CD4-positive, alpha-beta T cell treated with Interleukin-6 at 100 ng/mL for 8 hours (primary cell): ENCODE measurements at places on chromosomes 13 and 19.

DNA sequence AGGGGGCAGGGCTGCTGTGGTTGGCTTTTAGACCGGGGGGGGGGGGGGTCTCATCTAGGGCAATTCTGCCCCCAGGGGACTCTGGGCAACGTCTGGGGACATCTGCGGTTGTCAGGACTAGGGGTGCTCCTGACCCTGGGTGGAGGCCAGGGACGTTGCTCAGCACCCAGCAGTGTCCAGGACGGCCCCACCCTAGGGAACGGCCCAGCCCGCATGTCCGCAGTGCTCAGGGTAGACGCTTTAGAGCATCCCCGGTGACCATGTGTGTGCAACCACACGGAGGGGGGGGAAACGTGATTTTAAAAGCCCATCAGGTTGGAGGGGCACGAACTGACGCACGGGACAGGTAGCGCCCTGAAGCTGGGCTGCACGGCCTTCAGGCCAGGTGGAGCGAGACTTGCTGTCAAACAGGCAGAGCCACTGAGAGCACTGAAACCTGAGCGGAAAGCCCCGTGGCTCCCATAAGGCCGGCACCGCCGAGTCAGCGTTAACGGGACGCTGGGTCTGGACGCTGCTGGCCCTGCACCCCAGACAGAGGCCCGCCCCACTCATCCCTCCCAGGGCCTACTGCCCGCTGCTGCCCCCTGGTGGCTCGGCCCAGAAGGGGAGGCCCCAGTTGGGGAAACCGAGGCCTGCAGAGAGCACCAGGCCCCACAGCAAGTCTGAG, 8.3 kb downstream of the CACTIN start:
- peak; percentile 27 for DNase-seq

- no peak for DNase-seq
Measured at GRCh38 chr19:6253954-6254733, 25.6 kb downstream of the MLLT1 start.

- DNase-seq = no peak
Measured at GRCh38 chr13:113777311-113778260, 18.6 kb downstream of the TMEM255B start.

- DNase-seq = no peak
Measured at GRCh38 chr19:30559446-30559845, 187.3 kb downstream of the ZNF536 start.

DNA sequence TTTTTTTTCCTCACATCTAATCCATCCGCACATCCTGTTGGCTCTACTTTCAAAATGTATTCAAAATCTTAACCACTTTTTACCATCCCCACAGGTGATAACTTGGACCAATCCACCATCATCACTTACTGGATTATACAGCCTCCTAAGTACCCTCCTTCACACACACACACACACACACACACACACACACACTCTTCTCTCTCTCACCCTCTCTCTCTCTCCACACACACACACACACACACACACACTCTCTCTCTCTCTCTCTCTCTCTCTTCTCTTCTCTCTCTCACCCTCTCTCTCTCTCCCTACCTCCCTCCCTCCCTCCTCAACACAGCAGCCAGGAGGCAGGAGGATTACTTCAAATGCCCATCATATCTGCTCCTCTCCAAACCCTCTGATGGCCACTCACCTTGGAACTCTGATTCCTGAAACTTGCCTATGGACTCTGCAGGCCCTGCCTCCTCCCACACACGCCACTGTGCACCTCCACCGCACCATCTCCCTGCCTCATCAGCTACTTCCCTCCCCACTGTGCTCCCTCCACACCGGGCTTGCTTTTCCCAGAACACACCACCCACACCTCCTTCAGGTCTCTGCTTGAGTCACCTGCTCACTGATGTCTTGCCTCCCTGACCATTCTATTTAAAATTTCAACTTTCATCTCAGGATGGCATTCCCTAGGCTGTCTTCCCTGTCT, 39.7 kb downstream of the RCBTB2 start:
- DNase-seq = peak; percentile 35

GRCh38 chr13:32639502-32640105, 53.4 kb downstream of the PDS5B start:
- peak; percentile 61 for DNase-seq

DNA sequence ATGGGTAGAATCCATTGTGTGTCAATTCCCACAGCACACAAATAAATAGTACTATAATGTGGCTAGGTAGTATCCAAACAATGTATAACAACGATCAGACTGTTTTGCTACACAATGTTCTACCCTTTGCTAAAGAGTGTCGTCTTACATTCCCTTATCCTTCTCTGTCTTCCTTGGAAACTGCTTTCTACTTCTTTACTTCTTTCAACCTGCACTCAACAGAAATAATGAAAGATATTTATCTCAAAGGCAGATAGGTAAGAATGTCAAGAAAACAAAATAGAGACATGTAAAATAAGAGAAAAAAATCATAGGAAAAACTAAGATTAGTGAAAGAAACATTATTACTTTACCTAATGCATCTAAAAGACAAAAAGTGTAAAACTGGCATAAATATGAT, 814.7 kb downstream of the PCDH9 start:
- DNase-seq = no peak

DNA sequence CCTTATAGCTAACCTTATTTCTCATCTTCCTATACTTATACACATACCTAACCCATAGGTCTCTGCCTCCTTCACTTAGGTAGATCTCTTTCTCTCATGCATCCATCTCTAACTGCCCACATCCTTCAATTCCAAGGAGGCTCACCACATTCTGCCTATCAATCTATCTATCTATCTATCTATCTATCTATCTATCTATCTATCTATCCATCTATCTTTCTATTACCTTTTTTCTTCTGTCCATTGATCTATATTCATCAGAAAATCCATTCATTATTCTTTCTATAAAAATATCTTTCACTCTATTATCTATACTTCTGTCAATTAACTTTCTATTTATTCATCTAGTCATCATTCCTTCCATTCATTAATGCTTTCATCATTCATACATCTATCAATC, 11.1 kb upstream of the CYP2A7 start:
- DNase-seq = no peak

DNA sequence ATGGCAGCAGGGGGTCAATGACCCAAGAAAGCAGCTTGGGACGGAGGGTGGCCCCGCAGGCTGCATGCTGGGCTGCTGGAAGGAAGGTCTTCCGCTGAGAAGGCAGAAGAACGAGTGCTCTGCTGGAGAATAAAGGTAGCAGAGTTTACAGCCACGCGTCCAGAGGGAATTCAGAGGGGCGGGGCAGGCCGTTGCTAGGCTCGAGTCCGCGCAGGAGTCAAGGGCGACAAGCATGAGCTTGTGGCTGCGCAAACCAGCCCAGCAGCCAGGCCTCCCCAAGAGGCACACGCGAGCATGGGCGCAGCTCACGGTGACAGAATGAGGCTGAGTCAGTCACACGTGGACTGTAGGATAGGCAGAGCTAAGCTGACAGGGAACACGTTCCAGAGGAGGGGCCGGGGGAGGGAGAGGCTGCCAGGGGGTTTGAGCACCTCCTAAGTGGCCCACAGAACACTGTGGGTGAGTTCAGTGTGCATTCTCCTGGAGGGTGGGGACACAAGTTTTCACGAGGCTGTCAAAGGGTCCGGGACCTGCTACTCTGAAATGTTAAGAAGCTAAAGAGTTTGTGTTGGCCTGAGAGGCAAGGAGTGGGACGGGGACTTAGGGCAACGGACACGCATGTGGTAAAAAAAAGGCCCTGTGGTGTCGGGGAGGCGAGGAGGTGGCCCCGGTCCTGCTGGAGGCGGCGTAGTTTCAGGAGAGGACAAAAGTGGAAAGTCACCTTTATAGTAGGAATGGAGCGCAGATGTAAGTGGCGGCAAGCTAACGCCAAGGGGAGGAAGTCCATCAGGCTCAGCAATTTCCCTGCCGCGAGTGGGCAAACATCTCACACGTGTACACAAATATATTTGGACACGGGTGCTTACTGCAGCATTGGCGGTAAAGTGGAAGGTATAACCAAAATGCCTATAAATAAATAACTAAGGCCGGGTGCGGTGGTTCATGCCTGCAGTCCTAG, 17.7 kb downstream of the RFX2 start:
- no peak for DNase-seq

- no peak for DNase-seq
Measured at GRCh38 chr13:67803118-67803517, 573.0 kb upstream of the PCDH9 start.

DNA sequence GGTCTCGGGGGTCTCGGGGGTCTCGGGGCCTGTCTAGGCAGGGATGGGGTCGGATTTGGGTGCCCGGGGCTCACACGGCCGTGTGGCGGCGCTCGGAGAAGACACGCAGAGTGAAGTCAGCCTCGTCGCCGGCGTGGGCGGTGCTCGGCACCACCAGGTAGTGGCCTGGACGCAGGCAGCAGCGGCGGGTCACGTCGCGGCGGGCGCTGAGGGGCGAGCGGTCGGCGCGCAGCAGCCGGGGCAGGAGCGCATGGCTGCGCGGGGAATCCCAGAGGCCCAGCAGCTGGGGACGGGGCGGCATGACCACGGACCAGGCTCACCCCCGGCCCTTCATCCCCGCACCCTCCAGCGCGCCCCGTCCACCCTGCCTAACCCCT, 8.2 kb downstream of the CAPN12 start:
- DNase-seq = peak; percentile 41

DNA sequence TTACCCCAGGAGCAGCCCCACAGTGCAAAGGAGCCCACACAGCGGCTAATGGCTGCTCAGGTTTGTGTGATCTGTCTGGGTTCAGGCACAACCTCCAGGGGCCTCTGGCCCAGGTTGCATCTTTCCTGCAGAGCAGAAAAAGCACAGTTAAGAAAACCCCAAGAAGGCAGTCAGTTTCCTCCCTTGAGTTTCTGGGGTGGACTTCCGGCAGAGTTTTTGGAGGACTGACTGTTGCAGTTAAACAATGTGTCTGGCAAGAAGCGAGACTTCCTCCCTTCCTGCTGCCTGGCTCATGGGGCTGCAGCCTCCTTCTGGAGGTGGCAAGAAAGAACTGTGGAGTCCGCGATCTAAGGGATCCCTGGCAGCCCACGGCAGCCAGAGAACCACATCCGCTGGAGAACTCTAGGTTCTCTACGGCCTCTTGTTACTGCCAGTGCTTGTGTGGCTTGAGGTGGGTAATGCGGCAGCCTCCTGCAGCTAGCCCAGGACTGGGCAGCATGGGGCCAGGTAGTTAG, 114.4 kb downstream of the ZDHHC20 start:
- peak; percentile 35 for DNase-seq

- no peak for DNase-seq
Measured at GRCh38 chr13:26978081-26978860, 193.3 kb downstream of the USP12 start.

DNA sequence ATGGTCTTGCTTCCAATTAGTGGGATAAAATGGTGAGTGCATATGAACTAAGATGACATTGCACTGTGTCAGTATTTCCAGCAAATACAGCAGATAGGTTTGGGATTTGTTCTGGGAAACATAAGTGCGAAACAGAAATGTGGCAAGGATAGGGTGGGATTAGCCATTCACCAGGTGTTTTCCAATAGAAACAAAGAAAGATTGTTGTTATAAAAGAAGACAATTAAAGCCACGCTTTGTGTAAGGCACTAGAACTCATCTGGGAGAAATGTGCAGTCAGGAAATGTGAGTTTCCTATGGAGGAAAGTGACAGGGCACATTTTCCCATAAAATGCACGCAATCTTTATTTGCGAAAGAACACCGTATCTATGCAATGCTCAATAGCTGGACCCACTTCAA, 1547.8 kb downstream of the EFNB2 start:
- no peak for DNase-seq

DNA sequence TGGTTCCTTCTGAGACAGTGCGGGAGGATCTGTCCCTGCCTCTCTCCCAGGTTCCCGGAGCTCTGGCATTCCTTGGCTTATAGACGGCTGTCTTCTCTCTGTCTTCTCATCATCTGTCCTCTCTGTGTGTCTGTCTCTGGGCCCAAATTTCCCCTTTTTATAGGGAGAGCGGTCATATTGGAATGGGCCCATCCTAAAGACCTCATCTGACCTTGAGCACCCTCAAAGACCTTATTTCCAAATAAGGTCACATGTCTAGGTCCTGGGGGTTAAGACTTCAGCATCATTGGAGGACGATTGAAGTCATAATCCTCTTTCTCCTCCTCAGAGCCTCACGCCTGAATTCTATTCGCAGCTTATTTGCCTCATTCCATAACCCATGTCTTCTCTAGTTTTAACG, 98.4 kb downstream of the RAB20 start:
- no peak for DNase-seq

DNA sequence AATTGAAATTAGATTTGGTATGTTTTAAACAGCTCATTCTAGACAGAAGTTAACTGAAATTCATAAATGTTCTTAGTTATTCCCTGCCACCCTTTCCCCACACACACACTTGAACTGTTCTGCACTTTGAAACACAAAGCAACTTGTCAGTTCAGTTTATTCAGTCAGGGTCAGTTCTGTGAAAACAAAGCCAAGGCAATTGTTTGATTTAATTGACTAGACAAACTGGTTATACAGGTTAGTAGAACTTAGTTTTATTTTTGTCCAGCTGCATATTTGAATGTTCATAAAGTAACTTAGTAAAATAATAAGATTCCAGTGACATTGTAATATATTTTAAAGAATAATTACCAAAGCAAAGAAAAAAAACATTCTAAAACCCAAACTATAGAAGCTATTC, 98.3 kb upstream of the KLF5 start:
- DNase-seq = no peak

DNA sequence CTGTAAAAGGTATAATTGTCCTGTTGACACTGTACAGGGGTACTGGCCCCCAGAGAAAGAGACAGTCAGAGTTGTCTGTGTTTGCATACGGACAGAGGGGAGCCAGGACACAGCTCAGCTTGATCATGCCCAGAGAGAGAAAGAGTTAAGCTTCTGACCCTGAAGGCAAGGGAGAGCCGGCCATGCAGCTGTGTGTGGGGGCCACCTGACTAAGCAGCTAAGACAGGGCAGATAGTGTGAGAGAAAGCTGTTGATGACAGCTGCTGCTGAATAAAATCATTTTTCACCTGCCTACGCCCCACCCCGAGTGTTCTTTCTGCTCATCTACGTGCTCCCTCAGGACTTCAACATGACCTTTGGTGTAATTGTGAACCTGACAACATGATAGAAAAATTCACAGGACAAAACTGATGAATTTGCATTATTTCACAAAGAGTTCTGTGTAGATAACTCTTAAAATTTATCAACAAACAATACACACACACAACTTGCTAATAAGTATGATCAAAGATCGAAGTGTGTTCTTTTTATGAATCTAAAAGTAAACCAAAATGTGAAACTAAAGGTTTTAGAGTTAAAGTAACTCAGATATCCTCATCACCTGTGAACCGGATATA, 1294.3 kb upstream of the ATXN8OS start:
- DNase-seq = no peak

- DNase-seq = no peak
Measured at GRCh38 chr19:41217741-41218140, 1.3 kb upstream of the AXL start.

DNA sequence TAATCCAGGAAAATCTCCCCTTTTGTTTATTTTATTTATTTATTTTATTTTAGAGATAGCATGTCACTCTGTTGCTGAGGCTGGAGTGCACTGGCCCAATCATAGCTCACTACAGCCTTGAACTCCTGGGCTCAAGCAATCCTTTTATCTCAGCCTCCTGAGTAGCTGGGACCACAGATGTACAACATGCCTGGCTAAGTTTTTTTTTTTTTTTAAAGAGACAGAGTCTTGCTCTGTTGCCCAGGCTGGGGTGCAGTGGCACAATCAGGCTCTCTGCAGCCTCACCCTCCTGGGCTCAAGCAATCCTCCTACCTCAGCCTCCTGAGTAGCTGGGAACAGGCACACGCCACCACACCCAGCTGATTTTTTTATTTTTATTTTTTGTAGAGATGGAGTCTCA, 6.3 kb upstream of the PDCD2L start:
- DNase-seq = no peak

GRCh38 chr19:55227241-55228014, 1.1 kb downstream of the TMEM86B start:
- no peak for DNase-seq
